ENCODE measurements at places on chromosomes 12 and 14. TPM values are rescaled to one million over a fixed set of nuclear protein-coding genes. Genes with fewer than 3 reads are reported as not detected.

Gene SLC17A8
- total RNA-seq: not detected

Gene DHH
- total RNA-seq: under 0.01 TPM

Gene PA2G4
- 129 TPM for total RNA-seq

Gene KIF26A
- total RNA-seq: 0.06 TPM

Gene SNAPC1
- total RNA-seq: 11.2 TPM

Gene PTGDR
- 0.87 TPM for total RNA-seq

Gene KRT6C
- total RNA-seq: not detected

Gene COCH
- total RNA-seq: 0.06 TPM

Gene IL22
- total RNA-seq: not detected

Gene TAS2R46
- 1.1 TPM for total RNA-seq

Gene NKX2-1
- total RNA-seq: not detected

Gene AMDHD1
- total RNA-seq: 0.06 TPM

Gene DIO2
- total RNA-seq: 161 TPM

Gene ARL6IP4
- total RNA-seq: 241 TPM

Gene RHEBL1
- total RNA-seq: 0.40 TPM

Gene MANSC4
- not detected for total RNA-seq

Gene KLHL33
- 0.13 TPM for total RNA-seq

Gene CCDC175
- total RNA-seq: not detected

Gene KRT83
- total RNA-seq: not detected

All from aortic smooth muscle cell (primary cell).